NCI-H69 (cell line): ENCODE measurements at places on chromosomes 4 and X.

DNA sequence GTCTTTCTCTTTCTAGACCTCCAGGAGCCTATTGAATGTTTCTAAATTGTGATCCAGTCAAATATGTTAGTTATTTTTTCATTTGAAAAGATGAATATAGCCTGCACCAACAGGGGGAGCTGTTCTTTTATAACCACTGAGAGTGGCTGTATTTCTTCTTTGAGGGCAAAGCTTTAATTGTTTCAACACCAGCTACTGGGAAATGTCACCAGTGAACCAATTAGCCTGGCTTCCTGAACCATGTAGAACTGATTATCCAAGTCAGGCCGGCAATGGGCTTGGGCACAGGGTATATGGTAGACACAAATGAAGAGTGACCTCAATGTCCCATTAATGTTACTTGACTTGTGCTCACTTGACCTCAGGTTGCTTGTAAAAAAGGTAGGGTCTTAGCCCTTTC lies 4.8 kb upstream of the DAPP1 start:
- DNase-seq: peak; percentile 53

DNA sequence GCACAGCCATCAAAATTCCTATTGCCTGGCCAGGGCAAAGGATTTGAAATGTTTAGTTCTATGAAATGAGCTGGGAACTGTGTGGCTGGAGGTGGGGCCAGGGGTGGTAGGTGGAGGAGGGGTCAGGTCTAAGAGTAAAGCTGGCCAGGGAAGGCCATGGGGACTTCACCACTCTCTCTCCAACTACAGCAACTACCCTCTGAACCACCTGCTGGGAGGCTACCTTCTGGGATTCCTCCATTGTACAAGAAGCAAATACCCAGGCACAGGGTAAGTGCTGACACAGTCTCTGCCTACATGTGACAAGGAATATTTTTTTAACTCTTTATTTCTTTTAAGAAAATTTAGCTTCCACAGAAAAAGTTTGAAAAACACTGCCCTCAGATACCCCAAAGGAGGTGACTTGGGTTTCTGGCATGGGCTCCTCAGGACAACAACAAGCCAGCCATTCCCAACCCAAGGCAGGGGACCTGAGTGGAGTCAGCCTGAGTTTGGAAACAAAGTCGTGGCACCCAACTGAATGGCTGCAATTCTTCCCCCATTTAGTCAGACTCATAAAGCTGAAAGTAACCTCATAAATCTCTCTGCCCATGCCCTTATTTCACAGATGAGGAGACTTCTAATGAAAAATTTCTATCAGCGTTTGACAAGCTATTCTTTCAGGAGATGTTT lies 593.8 kb upstream of the DIPK2B start:
- DNase-seq: no peak

GRCh38 chr4:184039963-184040383 lies 134.9 kb downstream of the STOX2 start:
- no peak for DNase-seq

- DNase-seq: no peak
Measured at GRCh38 chrX:48632207-48632606, 34.9 kb downstream of the WDR13 start.

DNA sequence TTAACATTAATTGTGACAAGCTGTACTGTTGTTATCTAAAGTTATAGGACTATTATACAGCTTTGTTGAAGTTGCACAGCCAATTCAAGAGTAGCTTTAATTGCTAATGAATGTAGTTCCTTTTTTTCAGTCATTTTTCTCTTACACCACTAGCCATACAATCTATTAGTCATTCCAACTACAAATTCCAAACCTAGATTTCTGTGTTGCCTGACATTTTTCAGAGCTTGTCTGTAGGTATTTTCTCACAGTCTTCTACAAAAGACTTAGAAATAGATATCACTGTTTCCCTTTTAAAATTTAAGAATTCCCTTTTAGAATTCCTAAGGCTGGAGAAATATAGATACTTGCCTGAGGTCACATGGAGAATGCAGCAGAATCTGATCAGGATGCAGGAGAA lies 307.0 kb upstream of the HS3ST1 start:
- no peak for DNase-seq

DNA sequence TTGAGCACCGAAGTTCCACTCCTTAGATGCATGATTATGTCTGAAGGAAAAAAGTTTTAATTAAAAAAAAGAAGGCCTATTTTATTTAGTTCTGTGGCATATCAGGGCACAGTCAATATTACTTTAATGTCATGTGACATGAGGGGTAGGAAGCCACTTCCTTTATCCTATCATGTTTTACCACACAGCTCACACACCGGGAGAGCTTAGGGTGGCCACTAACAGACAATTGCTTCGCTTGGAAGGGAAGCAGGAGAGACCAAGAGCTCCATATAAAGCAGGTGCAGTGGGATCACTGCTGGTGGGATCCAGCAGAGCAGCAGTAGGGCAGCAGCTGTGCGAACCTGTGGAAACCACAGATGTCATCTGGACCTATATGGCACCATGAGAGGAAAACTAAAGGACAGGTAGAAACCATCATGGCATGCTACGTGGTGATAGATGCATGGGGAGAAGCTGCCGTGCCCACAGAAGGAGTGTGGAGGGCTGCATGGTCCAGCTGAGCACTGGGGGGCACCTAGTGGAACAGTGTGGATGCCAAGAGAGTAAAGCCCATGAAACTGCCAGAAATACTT lies 52.0 kb downstream of the DTHD1 start:
- DNase-seq: no peak

DNA sequence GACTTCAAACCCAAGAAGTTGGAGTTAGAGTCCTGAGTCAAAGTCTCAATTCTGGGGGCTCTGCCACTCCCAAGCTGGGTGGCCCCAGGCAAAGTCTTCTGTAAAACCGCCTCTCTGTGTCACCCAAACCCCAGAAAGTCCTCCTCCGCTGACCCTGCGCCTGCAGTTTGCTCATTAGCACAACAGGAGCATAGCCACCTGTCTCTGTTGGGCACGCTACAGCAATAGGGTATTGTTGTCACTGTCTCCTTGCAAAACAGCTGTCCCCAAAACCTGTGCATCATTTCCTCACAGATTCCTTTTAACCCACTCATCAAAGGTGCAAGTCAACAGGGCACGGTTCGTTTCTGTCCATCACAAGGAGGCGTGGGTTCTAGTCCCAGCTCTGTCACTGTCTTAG lies 8.0 kb upstream of the DGAT2L6 start:
- DNase-seq: peak; percentile 1

GRCh38 chr4:143575331-143575730 lies 61.8 kb downstream of the SMARCA5 start:
- DNase-seq: no peak

DNA sequence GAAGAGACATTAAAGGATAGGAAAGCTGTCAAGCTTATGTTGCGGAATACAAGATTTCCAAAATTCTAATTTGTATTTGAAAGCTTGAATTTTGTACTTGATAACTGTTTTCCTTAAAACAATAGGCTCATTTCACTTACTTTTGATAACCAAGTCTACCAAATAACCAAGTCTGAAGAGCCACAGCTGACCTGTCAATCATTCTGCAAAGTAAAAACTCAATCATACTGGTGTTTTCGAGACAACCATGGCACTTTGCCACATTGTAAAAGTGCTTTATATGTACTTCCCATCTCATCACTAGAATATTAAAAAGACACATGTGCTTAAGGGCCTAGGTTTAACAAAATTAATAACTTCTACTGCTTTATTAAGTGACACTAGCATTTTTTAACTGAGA lies 47.9 kb downstream of the LEF1 start:
- no peak for DNase-seq

DNA sequence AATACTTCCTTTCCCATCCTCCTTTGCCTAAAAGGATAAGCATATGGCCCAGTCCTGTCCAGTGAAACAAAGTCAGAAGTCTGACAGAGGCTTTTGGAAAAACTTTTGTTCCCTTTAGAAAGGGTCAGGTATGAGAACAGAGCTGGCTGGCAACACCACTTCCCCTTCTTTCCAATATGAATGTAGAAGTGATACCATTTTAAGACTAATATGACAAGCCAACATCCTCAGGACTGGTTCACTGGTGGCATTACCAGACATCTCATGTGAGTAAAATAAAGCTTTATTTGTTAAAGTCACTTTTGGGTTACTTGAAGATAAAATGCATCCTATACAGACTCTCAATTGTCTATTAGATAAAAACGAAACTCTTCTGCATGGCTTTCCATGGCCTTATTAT lies 83.6 kb upstream of the PTCHD1 start:
- no peak for DNase-seq

GRCh38 chr4:147610686-147611085 lies 6.5 kb upstream of the TMEM184C start:
- DNase-seq: no peak
